ENCODE measurements at places on chromosomes 2 and 18.

- DNase-seq: no peak
Observed at GRCh38 chr2:283996-284794, 3.7 kb downstream of the ALKAL2 start.

GRCh38 chr2:69483696-69484095 is 46.5 kb upstream of the NFU1 start:
- no peak for DNase-seq

DNA sequence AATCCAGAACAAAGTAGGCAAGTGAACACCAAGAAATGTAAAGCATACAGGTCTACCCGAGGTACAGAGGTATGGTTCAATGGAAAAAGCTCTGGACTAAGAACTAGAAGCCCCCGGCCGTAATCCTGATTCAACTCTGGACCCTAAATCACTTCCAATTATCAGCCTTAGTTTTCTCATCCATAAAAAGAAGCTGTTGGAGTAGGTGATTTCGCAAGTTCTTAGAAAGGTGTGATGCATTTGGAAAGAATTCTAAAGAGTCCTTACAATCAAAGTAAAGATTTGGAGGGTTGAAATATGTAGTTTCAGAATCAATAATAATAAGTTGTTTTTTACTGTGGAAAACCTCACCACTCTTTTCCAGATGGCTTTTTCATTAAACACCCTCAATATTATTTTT is 622.1 kb upstream of the ID2 start:
- no peak for DNase-seq

GRCh38 chr2:229027353-229028105 is 243.6 kb downstream of the PID1 start:
- DNase-seq: no peak

- DNase-seq: no peak
Observed at GRCh38 chr2:170456914-170457313, 258.2 kb upstream of the SP5 start.

DNA sequence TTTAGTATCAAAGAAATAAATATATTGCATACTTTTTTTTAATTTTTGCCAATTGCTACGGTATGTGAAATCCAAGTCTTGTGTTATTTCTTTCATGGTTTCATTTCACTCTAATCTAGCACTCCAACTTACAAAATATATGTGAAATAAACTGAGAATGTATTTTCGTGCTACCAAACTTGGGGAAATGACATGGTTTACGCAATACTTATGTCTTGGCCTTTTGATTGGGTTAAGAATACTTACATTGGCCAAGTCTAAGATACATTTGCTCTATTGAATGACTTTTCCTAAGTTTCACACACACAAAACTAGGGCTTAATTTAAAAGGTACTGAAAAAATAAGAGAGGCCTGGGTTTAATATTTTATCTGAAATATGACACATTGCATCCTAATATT is 80.5 kb downstream of the VRK2 start:
- no peak for DNase-seq

GRCh38 chr2:238027058-238027457 is 33.7 kb upstream of the SCLY start:
- no peak for DNase-seq

DNA sequence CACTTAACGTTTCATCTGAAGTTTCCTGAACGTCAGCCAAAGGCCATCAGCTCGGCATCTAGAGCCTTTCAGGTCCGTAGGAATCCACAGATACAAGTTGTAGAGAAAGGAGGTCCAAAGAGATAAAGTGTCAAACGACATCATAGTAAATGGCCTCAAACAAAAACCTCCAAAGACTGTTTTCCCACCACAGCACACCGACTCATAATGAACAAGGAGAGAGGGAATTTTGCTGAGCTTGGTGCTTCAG is 150.3 kb downstream of the PXDN start:
- no peak for DNase-seq

DNA sequence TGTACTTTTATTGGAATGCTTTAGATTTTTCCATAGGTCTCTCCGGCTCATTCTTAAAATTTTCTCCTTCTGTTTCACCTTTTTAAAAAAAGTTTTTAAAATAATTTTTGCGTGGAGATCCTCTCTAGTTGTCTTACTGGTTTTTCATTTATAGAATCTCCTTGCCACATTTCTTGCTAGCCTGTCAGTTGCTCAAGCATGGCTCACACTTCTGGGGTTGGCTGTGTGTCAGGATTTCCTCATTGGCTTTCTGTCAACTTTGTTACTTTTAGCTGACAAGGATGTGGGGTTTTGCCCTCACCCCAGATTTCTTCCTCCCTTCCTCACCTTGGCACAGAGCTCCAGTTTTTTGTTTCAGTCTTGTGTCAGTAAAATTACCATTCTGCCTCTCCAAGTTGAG is 124.6 kb downstream of the ZNF407 start:
- DNase-seq: no peak

- no peak for DNase-seq
Observed at GRCh38 chr2:218694405-218695145, 16.1 kb upstream of the TTLL4 start.

DNA sequence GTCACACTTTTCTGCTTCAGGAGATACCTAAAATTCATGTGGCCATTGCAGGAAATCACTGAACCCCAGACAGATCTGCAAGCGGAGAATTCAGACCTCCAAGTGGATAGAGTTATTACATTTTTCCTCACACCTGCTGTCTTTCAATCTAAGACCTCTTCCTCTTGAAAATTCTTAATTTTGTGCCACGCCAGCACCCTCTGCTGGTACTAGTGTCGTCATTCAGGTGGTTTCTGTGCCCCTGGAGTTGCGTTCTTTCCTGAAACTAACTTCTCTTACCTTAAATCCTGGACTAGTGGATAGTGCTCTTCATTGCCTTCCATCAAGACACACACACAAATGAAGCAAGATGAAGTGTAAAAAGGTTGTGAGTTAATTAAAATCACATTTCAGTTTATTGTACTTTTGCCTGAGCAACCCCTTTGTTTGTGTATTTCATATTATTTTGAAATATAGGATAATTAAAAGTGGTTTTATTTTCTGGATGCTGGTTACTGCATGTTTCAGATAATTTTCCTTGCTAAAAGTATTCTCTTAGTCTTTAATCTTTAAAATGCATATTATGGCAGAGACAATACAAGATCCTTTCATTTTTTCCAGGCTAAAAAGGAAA is 1.6 kb upstream of the DNER start:
- no peak for DNase-seq

GRCh38 chr2:182726473-182726872 is 10.4 kb downstream of the DNAJC10 start:
- DNase-seq: no peak

DNA sequence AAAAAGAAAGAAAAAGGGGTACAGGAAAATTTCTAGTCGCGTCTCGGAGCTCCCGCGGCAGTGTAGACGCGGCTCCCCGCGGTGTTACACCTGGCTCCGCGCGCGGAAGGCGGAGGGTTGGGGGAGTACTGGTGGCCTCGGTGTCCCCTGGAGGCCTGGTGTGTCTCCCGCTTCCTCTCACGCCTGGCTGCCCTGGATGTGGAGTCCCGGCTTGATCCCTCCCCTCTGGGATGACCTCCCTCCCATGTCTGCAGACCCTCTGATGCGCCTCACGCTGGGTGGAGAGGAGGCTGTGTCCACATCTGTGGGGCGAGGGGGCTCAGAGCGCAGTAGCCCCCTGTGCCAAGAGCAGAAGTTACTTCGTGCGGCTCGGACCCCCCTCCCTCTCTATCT is 1.2 kb downstream of the KIF5C start:
- no peak for DNase-seq

DNA sequence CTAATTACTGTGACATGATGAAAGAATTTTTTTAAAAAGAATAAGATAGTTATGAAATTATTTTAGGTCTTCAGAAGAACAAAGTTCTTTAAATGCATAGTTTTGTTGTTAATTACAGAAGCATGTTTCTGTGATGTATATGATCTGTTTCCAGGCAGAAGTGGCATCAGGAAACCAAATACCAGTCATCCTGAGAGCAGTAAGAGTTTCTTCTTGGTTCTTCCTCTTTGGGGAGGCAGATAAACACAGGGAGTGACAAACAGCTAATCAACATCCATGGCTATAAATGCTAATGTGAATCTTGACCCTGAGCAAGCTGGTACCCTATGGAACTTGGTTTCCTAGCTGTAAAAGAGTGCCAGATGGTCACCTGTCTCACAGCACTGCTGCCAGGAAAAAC is 29.2 kb downstream of the WIPF1 start:
- DNase-seq: no peak

- no peak for DNase-seq
Observed at GRCh38 chr2:100408104-100408503, 9.4 kb downstream of the CHST10 start.

DNA sequence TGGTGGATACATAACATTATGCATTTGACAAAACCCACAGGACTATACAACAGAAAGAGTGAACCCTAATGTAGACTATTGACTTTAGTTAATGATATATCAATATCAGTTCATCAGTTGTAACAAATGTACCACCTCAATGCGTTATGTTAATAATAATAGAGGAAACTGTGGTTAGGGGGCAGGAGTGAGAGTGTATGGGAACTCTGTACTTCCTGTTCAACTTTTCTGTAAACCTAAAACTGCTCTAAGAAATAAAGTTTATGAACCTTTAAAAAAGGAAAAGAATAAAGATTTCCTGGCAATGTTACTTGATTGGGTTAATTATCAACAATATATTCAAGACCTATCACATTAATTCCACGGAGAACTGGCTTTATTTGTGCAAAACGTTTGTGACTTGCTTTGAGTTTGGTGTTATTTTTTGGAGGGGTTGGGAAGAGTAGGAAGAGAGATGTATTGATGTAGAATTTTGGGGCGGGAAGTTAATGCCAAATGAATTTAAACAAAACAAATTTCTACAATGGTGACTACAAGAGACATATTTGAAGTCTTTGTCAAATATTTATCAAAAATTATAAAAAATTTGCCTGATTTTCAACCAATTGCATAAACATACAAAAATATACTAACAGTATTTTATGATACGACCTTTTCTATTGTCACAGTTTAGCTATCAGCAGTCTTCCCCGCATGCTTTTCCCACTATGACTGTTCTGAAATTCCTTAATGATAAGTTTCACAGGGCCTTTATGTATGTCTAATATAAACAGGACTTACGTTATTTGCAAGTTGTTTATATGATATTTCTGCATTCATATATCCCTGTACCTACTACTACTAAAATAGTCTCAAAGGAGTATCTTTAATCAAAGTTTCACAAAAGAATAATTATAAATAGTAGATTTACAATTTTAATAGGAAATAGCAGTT is 2.1 kb upstream of the RTN4 start:
- DNase-seq: no peak

DNA sequence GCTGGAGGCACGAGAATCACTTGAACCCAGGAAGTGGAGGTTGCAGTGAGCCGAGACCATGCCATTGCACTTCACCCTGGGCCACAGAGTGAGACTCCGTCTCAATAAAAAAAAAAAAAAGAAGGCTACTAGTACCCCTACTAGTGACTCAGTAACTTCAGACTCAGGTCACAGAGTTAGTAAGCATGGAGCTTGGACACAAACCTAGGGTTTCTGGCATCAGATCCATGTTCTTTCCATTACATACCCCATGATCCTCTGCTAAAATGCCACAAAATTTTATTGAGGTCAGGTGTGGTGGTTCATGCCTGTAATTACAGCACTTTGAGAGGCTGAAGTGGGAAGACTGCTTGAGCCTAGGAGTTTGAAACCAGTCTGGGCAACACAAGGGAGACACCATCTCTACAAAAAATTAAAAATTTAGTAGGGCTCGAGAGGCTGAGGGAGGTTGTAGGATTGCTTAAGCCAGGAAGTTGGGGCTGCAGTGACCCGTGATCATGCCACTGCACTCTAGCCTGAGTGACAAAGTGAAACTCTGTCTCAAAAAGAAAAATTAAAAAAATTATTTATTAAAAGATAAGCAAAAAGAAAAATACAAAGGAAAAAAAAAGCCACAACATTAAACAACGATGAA is 45.1 kb downstream of the DHX57 start:
- DNase-seq: no peak

DNA sequence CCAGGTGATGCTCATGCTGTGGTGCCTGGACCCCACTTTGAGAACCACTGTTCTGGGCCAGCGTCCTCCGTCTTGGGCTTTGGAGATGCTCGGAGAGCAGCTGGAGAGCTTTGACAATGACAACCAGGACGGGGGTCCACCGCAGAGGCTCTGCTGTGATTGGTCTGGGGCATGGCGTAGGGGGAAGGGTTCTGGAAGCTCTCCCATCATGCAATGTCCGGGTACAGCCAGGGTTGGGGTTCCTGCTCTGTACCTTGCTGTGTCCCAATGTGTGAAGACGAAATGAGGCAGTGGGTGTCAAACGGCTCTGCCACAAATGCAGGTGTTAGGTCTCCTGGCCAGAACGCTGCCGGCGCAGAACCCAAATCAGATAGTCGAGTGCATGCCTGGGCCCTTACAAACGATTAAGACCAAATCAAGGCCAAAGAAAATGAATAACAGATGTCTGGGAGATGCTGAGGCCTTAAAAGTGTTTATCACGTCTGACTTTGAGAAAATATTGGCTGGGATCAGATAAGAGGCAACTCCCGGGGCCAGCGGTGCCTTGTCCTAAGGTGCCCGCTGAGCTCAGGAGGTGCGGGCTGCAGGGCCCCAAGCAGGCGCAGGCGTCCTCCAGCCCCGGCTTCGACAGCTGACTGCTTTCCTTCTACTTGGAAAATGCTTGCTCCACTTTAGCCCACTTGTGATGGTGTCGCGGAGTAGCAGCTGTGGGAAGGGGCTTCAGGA is 117.2 kb downstream of the VAPA start:
- DNase-seq: no peak

DNA sequence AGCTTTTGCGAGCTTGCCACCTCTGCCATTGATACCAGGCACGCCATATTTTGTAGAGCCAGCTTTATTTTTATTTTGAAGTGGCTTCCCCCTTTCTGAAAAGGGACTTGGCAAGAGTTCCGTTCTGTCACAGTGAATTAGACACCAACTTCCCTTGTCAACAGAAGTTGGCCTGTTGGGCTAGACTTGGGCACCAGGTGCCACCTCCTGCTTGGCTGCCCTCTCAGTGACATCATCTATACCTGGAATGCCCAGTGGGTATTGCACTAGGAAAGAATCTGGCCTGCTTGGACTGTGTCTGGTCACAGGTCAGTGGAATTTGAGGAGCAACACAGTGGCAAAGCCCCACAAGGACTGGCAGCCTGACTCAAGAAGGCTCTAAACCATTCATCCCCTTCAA is 101.0 kb downstream of the BCL2L11 start:
- DNase-seq: no peak

DNA sequence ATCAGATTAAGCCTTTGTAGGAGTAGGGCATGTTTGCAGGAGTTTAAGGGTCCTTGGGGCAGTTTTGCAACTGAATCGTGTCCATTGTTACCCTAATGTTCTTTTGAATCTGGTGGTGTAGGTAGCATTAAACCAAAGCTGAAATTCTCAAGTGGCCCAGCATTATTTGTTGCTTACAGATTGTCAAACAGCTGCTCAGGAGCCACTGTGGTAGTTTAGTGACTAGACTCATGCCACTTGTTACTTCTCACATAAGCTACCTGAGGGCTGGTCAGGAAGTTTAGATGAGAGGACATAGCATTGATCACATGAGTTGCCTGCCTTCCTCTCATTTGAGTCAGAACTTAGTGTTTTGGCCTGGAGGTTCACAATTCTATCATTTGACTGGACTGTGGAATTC is 157.6 kb downstream of the HAUS1 start:
- no peak for DNase-seq

All from hematopoietic multipotent progenitor cell treated with erythropoietin and hydrocortisone succinate and interleukin-3 and kit ligand, for 17 days (in vitro differentiated cells).